ENCODE measurements at places on chromosomes 2 and 18.
A peak's percentile ranks its signal among the peaks of the same experiment; 100 is the strongest.

DNA sequence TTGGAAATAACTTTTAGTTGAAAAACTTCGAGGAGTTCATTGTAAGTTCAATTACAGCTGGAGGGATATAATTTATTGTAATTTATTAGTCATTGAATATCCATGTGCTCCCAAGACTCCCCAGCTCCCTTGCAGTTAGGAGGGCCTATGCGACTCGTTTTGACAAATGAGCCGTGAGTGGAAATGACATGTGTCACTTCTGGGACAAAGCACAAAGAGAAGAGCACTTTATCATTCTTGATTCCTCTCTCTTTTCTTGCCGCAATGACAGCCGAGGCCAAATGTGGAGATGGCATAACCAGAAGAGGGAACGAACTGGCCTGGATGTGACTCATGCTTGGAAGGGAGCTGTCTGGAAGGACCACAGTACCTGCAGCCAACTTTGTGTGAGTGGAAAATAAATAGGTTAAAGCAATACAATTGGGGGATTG, 44.2 kb upstream of the ITSN2 start:
- DNase-seq, result no peak

- DNase-seq, result peak; percentile 30
Observed at GRCh38 chr2:218465987-218466633, 47.2 kb downstream of the VIL1 start.

GRCh38 chr2:3034856-3035255, 342.8 kb downstream of the EIPR1 start:
- DNase-seq, result no peak

DNA sequence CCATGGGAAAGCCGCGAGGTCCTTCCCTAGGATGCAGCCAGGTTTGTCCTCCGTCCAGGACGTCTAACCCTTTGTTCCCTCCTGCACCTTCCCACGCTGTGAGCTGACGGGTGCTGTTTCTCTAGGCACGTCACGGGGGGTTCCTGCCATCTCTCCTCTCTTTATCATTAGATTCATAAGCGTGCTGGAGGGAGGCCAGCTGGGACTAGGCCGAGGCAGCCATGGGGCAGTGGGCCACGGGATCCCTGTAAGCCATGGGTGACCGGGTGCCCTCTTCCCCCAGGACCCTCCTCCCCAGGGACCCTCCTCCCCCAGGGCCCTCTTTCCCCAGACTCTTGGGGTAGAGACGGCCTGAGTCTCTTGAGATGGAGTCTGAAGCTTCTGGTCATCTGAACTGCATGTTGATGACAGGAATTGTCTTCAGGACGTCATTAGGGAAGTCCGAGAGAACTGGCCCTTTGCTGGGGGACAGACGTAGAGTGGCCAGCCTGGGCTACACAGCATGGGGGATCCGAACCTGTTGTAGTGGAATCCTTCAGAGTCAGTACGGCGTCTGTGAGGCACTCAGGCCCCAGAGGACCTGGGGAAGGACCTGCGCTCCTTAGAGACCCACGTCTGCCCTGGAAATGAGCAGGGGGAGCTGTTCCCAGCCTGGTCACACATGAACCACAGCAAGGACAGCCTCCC, 108.1 kb downstream of the TPO start:
- no peak for DNase-seq

DNA sequence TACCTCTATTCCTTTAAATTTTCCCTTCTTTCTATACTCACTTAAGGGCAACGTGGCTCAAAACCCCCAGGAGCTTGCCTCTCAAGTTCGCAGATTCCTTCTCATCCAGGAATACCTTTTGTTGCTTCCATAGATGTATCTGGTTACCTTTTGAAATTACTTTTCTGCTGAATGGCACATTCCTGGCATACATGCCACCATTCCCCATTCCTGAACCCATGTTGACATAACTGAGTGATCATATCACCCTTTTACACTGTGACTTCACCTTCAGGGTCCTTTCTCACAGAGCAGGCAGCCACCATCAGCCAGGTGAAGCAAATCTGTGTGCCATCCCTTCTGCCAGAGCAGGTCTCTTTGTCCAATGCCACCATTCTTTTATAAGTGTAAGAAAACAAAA, 615.8 kb downstream of the ARHGAP15 start:
- DNase-seq, result no peak

DNA sequence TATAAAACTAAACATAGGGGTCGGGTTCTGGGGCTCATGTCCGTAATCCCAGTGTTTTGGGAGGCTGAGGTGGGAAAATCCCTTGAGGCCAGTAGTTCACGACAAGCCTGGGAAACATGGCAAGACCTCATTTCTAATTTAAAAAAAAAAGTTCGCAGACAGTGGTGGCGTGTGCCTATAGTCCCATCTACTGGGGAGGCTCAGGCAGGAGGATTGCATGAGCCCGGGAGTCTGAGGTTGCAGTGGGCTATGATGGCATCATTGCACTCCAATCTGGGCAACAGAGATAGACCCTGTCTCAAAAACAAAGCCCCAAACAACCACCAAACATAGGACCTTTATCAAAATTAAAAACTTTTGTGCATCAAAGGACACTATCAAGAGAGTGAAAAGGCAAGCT, 9.8 kb upstream of the HAAO start:
- DNase-seq, result no peak

GRCh38 chr2:240960309-240960970, 38.0 kb upstream of the SNED1 start:
- DNase-seq, result no peak

- DNase-seq, result no peak
Observed at GRCh38 chr2:163580757-163581156, 155.1 kb downstream of the FIGN start.

DNA sequence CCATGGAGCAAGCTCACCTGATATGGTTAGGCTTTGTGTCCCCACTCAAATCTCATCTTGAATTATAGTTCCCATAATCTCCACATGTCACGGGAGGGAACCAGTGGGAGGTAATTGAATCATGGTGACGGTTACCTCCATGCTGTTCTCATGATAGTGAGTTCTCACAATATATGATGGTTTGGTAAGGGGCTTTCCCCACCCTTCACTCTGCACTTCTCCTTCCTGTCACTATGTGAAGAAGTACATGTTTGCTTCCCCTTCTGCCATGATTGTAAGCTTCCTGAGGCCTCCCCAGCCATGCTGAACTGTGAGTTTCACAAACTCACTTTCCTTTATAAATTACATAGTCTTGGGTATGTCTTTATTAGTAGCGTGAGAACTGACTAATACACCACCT, 435.7 kb upstream of the ID2 start:
- no peak for DNase-seq

DNA sequence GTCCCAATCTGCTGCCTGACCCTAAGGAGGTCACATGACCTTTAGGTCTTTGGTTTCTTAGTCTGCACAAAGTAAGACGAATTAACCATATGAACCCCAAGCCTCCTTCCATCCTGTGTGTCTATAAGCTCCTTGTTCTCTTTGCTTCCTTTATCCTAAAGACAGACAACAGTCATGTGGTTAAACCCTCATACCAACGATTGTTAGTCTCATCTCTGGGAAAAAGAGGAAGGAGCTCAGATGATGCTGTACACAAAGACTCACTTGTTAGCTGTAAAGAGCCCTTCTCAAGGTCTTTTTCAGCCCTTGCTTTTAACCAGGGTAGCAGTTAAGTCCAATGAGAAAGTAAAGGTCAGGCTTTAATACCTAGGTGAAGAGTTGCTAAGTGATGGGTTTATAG, 443.7 kb downstream of the TNS1 start:
- DNase-seq, result no peak

- no peak for DNase-seq
Observed at GRCh38 chr2:198325359-198325758, 521.0 kb downstream of the PLCL1 start.

DNA sequence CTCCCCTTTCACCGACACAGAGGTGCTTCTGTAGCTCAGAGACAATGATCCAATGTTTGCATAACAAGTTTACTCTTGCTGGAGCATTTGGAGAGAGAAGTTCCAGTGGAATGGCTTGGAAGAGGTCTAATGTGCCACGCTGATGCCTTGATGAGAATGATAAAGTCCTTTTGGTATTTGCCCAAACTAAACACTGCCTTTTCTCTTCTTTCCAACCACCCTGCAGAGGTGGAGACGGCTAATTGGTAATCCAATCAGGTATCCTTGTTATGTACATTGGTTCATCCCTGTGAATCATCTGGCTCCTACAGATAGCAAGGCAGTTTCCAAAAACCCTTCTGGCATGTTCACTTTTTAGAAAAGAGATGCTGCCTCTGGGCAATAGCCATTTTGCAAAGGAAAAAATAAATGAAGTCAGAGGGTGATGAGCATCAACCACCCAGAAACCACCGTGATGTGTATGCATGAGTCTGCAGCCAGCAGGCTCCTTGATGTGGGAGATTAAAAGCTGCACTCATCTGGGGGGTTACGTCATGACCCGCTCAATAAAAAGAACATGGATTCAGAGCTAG, 40.6 kb downstream of the KIAA2012 start:
- no peak for DNase-seq

GRCh38 chr18:44922968-44923367, 242.3 kb downstream of the SETBP1 start:
- DNase-seq, result no peak

- DNase-seq, result no peak
Observed at GRCh38 chr18:79848294-79848578, 50.5 kb downstream of the KCNG2 start.

GRCh38 chr2:121356058-121356640, 71.1 kb upstream of the TFCP2L1 start:
- no peak for DNase-seq

GRCh38 chr2:104408266-104408665, 445.6 kb upstream of the POU3F3 start:
- no peak for DNase-seq

- DNase-seq, result no peak
Observed at GRCh38 chr2:15912203-15912602, 28.1 kb upstream of the MYCN start.

GRCh38 chr2:98903767-98904485, 32.1 kb downstream of the CRACDL start:
- DNase-seq, result no peak

DNA sequence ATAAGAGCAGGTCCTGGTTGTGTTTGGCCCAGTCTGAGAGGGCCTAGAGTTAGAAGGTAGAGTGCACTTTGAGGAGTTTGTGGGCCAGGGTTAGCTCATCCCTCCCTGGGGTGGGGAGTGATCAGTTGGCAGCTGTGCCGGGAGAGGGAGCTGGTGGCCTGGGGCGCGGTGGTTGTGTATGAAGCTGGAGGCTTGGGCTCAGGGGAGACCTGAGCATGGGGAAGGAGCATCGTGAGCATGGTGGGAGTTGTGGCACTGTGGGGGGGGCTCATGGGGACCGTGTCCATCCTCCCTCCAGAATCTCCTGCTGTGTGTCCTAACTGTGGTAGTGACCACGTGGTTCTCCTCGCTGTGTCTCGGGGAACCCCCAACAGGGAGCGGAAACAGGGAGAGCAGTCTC, 13.6 kb downstream of the STK11IP start:
- DNase-seq, result no peak

GRCh38 chr18:78659748-78660147, 319.9 kb upstream of the SALL3 start:
- DNase-seq, result no peak

DNA sequence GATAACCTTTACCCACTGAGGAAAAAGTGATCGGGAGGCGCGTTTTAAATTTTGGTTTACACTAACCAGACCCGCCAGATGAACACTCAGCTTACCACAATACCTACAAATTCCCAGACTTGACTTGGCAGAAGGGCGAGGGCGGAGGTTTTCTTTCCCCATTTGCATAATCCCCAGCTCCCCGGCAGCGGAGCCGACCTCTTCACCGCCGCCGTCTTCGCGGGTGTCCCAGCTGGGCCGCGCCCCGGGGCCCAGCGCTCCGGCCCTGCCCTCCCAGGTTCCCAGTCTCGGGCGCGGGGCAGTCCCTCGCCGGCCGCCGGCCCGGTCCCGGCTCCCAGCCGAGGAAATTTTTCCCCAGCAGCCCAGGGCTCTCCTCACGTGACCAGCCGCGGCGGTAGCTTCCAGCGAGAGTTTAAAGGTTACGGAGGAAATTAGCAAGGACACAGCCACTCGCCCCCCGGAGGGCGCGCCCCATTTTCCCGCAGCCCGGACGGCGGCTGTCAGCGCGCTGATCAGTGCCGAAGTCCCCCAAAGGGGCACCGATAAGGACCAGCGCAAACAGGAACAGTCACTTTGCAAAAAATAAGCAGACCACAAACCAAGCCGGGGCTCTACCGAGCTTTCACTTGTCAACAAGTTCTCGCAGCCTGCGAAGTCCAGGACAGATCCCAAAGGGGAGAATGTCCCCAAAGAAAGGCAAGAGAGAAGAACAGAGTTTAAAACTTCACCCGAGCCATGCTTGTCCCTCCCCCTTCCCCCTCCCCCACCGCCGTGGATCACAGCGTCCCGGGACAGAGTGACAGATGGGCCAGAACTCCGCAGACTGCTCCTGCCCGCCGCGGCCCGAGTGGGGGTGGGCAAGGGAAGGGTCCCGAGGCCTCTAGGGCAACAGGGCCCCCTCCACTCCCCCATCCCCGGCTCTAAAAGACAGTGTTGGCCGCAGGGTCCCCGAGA, 1.3 kb upstream of the PRKCE start:
- DNase-seq, result peak; percentile 63

- DNase-seq, result no peak
Observed at GRCh38 chr2:20593072-20594034, 57.5 kb downstream of the HS1BP3 start.

- DNase-seq, result no peak
Observed at GRCh38 chr2:165173215-165173614, 30.6 kb downstream of the SCN3A start.

- DNase-seq, result no peak
Observed at GRCh38 chr2:207913772-207914358, 111.5 kb downstream of the PLEKHM3 start.

GRCh38 chr2:10775831-10776230, 36.8 kb downstream of the PDIA6 start:
- no peak for DNase-seq

DNA sequence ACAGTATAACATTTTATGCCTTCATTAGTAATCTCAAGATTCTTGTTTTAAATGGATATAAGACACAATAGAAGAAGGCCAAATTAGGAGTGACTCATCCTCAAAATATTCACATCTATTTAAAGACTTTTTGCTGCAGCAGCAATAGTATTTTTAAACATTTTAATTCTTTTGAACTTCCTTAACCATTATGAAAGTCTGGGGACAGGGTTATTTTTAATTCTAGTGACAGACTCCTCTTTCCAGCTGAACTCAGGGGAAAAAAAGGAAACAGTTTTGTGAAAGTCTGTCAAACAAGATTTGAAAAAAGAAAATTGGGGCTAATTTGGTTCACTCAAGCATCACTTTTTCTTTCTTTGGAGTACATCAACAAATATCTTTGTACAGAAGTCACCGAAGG, 541.8 kb downstream of the NUP35 start:
- DNase-seq, result no peak
